CD8-positive, alpha-beta T cell (primary cell): ENCODE measurements at places on chromosomes 4 and X. TPM values are rescaled to one million over a fixed set of nuclear protein-coding genes. Genes with fewer than 3 reads are reported as not detected.

DNA sequence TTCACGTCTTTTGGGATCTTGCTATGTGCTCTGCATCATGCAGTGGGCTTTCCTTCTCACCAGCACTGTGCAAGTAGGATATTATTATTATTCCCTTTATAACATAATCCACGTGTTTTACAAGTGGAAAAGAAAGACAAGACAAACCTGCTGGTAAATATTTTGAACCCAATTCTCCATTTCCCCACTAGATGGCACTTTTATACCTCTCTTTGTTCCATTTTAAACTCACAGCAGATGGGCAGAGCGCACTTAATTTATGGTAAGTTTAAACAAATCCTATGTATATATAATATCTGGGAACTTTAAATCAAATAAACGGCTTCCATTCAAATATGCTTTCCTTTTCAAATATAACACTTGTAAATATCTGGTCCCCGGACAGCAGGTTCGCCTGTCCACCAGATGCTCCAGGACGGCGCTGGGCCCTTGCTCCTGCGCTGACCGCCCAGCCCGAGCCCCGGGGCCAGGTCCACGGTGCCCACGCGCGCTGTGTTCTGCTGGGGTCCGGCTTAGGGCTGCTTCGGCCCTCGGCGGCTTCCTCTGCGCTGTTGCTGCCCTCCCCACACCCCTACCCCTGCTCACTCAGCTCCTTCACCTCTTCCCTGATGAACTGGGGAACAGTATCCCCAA, 31.1 kb downstream of the F11 start:
- no peak for DNase-seq

IL3RA gene
- 1.1 TPM for total RNA-seq

F8A3 gene
- total RNA-seq, result 4.8 TPM

- DNase-seq, result no peak
These were observed 38.8 kb downstream of the DCLK2 start for GRCh38 chr4:150117094-150117493.

DNA sequence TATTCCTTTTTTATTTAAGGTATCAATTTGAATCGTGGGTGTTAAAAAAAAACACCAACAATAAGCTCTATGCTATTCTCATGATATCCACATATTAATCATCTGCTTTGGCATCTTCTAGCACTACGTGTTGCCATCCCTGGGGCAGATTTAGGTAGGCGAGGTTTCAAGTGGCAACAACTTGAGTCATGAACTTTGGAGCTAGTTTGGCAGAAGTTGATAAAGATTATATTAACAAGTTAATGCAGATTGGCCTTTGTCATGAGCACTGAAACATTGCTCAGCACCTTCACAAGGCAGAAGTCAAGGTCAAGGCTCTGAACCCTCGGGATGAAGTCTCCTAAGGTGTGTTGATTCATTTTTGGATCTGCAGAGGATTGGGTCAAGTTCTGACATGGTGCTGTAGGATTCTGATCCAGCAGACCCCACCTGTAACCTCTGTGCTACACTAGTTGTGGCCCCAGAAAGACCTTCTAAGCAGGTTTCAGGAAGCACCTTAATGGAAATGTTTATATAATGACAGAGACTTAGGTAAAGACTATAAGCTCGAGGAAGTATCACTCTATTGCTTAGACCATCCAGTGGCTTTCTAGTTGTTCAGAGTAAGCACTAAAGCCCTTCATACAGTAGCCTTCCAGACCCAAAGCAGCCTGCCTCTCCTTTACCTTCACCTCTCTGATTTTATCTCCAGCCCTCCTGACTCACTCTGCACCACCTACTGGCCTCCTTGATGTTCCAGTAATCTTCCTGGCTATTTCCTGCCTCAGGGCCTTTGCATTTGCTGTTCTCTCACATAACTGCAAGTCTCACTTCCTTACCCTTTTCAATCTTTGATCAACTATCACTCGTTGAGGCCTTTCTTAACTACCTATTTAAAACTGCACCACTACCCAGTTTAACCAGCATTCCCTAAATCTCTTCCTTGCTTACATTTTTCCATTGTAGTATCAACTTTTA, 117.0 kb upstream of the SLC4A4 start:
- DNase-seq, result no peak

KCNIP4 gene
- not detected for total RNA-seq

STATH gene
- total RNA-seq, result not detected
